Activated CD4-positive, alpha-beta T cell treated with anti-CD3 and anti-CD28 coated beads for 36 hours (primary cell): ENCODE measurements at places on chromosomes 5 and 9. TPM values are rescaled to one million over a fixed set of nuclear protein-coding genes. Genes with fewer than 3 reads are reported as not detected.

DNA sequence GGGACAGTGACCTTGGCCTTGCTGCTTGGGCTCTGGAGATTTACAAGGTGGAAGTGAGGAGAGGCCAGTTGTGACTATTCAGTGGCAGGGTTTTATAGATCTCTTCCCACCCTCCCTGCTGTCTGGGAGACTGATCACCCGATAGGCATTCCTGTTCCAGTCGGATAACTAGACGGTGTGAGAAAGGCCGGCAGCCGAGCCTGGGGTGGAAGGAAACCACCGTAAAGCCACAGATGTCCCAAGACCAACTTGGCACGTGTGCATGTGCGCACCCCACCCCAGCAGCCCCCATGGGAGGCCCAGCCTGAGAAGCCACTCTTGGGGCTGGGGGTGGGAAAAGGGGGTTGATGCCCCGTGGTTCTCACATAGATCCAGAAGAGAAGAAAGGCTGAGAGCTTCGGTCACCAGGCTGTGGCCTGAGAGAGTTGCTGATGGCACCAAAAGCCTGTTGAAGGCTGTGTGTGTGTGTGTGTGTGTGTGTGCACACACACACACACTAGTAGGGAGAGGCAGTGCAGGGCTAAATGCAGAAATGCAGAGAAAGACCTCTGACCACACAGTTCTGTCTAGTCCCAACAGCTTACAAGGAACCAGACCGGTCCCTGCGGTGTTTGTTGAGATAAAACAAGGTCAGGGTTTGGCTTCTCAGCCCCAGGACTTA lies 225.8 kb downstream of the FANCC start:
- DNase-seq: no peak

GRCh38 chr5:109016300-109016699 lies 268.6 kb downstream of the FER start:
- DNase-seq: no peak

DNA sequence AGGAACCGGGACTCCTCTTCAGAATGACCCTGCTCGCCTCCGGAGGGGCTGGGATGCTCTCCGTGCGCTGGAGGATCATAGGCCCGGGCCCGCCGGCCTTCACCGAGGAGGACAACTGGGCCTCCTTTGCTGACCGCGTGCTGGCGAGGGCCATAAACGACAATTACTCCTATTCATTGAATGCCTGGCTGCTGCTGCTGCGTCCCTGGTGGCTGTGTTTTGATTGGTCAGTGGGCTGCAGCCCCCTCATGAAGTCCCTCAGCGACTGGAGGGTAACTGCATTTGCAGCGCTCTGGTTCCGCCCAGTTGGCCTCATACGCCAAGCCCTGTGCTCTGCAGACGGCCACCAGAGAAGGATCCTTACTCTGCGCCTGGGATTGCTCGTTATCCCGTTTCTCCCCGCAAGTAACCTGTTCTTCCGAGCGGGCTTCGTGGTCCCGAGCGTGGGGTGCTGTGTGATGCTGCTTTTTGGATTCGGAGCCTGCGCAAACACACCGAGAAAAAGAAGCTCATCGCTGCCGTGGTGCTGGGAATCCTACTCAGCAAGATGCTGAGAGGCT lies 16.6 kb downstream of the OR2V1 start:
- DNase-seq: no peak

- DNase-seq: no peak
Measured at GRCh38 chr5:147482706-147483180, 27.1 kb downstream of the DPYSL3 start.

- DNase-seq: no peak
Measured at GRCh38 chr9:81237565-81238231, 451.6 kb downstream of the TLE1 start.

- DNase-seq: no peak
Measured at GRCh38 chr9:81492710-81493447, 196.5 kb downstream of the TLE1 start.

DNA sequence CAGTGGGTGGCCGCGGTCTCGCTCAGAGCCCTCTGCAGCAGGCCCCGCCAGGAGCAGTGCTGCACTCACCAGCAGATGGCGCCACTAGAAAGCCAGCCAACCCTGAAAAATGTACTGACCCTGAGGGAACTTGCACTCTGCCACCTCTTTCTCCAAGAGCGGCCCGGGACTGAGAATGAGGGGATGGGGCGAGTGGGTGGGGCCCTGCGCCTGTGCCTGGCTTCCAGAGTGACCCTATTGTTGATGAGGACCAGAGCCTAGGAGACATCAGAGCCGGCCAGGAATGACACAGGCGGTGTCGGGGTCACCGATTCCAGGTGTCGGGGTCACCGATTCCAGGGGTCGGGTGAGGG lies 2.9 kb upstream of the IL17B start:
- peak; percentile 87 for DNase-seq

- DNase-seq: no peak
Measured at GRCh38 chr5:41264019-41264418, 50.7 kb upstream of the C6 start.

GRCh38 chr9:69452110-69452782 lies 127.2 kb downstream of the ENTREP1 start:
- DNase-seq: no peak

DNA sequence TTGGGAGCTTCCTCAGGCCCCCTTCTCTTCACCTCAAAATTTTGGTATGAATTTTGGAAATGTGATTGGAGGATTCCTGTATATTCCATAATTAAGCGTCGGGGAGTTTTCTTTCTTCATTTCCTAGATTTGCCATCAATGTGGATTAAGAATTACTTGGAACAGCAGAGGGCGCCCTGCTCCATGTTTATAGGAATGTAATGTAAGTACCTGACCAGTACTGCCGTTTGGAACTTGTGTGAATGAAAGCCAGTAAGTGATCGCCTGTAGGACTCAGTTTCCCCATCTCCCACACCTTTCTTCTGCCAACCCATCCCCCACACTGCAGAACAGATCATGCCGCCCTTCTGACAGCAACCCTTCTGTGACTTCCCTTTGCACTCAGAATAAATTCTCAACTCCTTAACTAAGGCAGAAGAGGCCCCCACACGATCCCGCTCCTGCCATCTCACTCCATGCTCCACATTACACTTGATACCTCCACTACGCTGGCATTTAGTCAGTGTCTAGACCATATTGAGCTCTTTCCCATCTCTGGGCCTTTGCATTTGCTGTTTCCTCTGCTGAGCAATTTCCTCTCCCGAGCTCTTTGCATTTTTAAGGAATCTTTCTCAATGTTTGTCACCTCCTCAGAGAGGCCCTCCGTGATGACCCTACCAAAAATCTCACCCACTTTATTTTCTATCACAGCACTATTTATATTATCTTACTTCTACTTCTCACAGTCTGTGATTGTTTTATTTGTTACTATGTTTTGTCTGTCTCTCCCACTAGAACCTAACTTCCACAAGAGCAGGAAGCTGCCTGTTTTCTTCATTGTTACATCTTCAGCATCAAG lies 79.5 kb upstream of the HTR4 start:
- peak; percentile 86 for DNase-seq

GRCh38 chr5:32362527-32362926 lies 49.8 kb upstream of the MTMR12 start:
- DNase-seq: no peak

DNA sequence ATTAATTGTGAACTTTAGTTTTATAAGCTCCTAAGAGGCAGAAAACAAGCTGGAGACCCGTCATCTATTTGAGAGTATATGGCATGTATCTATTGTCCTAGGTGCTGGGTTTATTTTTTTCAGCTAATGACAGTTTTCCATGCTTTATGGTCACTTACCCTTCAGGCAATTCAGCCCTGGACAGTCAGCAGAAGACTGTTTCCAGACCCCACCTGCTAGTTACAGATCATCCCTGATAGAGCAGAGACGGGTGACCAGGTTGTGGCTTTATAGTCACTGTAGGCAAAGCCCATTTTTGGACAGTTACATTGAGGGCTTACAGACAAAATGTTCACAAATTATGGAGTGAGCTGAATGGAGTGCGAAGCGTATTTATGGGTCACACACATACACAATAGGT lies 1227.5 kb downstream of the FOXD4L5 start:
- no peak for DNase-seq

DNA sequence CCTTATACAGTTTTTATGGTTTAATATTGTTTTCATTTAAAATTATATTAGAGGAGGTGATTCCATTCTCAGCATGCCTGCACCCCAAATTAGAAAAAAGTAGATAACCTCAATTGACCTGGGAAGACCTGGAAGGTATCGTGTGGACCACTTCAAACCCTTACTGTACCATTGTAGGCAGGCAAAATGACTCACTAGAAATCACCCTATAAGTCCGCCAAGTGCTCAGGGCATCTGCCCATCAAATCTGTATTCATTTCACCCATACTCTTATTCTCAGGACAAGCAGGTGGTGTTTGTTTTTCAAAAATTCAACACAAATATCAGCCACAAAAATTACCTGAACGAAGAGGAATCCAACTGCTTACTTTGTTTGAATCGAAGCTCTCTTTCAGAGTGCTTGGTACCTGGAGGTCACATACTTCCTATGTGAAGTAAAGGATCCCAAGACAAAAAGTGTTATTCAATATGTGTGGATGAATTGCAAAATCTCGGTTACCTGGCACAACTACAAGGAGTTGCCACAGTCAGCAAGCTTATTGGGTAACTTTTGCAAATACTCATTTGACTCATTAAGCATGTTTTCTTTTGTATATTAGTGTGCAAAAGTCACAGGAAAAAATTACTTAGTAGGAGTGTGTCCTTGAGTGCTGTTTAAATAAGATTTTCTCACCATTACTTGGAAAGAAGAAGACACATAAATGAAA lies 216.2 kb downstream of the ENC1 start:
- DNase-seq: no peak

CER1 gene
- not detected for total RNA-seq

SPAG8 gene
- total RNA-seq: 0.85 TPM

CARD9 gene
- total RNA-seq: 1.1 TPM

PLPPR1 gene
- not detected for total RNA-seq

GRIA1 gene
- not detected for total RNA-seq

HAUS6 gene
- 32.5 TPM for total RNA-seq

PHF24 gene
- 0.09 TPM for total RNA-seq

SLC6A19 gene
- total RNA-seq: not detected

ZFP2 gene
- total RNA-seq: 0.85 TPM

HACD4 gene
- total RNA-seq: 3.0 TPM
